ENCODE measurements at places on chromosomes 4 and X.

DNA sequence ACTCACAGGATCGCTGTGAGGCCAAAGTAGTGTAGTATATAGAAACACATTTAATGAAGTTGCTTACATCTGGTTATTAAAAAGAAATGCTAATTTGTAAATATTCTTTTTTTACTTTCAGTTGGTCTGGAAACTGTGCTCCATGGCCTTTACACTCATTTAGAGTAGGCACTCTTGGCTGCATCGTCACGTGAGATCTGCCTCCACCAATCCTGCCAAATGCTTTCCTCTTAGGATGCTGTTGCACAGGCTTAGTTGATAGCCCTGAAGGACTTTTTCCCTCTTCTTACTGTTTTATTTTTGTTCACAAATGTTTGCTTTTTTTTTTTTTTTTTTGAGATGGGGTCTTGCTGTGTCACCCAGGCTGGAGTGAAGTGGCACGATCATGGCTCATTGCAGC, 6.3 kb downstream of the CPE start:
- DNase-seq, result no peak

DNA sequence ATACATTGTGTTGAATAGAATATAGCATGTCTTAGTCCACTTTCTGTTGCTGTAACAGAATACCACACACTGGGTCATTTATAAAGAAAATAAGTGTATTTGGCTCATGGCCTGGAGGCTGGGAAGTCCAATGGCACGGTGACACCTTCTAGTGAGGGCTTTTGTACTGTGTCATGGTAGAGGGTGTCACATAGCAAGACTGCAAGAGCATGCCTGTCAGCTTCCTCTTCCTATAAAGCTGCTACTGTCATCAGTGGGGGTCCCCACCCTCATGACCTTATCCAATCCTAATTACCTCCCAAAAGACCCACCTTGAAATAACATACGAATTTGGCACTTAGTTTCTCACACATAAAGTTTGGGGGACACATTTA, 193.2 kb downstream of the PTTG2 start:
- DNase-seq, result no peak

- DNase-seq, result no peak
These were observed 619.7 kb downstream of the GRXCR1 start for GRCh38 chr4:43512253-43512652.

GRCh38 chr4:79236785-79237184, 89.1 kb downstream of the NAA11 start:
- no peak for DNase-seq

DNA sequence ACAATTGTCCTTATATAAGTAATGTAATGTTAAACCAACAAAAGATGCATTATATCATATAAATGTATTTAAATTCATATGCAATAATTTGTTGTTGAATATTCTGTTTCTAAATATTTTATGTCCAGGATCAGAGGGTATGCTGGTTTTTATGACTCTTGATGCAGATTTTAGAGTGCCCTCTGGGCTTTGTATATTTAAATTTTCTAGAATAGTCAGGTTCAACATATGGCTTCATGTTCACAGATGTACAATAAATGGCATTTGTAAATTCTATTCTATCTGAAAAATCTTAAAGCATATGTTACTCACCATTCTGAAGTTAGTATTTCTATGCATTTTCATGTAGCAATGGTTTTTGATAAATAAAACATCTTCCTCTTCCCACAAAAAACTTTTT, 1555.4 kb downstream of the PCDH18 start:
- DNase-seq, result no peak

DNA sequence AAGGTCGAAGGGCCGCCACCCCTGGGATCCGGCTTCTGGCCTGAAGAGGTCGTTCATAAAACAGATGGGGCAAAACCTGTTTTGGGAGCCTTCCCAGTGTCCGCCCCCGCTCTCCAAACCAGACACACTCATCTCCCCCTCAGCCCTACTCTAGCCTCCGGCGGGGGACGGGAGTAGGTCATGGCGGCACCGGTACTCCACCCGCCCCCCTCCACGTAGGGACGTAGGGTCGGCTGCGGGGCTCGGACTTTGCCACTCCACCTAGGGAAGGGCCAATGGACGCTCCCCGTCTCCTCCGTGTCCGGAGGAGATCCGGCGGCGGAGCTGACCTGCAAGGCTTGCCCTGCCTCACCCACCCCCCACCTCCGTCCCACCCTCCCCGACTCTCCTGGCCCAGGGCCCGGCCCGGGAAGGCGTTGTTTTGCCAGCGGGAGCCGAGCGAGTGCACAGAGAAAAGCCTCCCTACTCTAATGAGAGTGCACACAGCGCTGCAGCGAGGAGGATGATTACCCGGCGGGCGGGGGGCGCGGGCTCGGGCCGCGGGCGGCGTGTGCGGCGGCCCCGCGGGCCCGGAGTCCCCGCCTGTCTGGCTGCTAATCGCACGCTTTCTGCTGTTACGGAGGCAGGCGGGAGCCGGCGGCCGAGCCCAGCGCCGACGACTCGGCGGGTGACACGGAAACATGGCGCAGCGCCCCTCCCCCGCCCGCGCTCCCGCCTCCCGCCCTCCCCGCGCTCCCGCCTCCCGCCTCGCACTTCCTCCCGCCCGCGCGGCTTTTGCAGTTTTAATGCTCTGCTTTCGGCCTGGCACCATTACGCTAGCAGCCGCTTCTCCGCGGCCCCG, 8.3 kb upstream of the BCOR start:
- DNase-seq, result peak; percentile 63

DNA sequence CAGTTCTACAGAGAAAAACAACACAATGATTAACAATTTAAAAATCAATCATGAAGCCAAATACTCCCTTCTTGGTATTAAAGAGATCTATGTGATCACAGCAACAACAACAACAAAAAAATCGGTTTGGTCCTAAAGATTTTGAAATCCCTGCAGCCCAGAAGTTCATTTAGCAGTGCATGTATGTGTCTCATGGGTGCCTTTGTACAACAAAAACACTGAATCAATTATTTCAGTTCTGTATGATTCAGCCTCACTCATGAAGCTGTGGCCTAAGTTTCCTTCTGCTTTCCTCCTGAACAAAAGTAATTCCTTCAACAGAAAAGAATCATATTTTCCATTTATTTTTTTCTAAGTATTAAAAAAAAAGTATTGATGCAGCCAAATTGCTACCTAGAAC, 393.4 kb upstream of the NDST3 start:
- no peak for DNase-seq

DNA sequence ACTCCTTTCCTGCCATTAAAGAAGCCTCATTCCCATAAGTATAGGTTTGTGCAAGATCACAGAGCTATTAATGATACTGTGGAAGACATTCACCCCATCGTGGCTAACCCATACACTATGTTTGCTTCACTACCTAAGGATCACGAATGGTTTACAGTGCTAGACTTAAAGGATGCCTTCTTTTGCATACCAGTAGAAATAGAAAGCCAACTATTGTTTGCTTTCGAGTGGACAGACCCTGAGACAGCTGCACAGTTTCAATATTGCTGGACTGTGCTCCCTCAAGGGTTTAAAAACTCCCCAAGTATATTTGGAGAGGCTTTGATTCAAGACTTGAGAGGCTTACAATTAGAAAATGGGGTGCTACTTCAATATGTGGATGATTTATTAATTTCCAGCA, 16.0 kb upstream of the PAPSS1 start:
- no peak for DNase-seq

DNA sequence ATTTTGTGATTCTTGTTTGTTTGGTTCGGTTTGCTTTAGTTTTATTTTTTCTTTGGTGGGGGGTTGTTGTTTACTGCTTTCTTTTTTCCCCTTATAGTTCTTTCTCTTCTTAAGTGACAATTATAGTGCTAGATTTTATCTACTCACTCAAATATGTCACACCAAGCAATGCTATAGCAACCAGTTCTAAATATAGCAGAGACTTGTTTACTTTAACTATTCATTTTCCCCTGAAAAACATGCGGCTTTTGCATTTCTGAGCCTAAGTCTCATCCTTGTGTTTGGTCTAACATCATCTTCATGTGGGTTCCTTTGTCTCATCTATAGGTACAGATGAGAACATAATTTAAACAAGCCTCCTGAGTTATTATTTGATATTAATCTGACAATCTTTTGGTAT, 676.6 kb downstream of the FAT4 start:
- peak; percentile 6 for DNase-seq

DNA sequence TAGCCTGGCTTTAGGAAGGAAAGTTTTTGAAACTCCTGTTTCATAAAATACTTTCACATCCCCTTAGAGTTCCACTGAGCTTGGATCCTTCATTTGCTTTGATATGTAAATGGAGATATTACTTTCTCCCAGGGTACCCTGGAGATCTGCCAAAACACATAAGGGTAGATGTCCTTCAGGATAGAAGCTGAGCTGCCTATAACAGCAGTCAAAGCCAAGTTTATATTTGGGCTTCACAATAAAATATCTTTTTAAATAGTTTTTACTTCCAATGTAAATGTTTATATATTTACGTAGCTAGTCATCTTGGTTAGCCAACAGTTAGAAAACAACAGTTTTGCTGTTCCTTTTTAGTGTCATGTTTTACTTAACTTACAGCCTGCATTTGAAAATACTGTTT, 742.3 kb upstream of the POU3F4 start:
- DNase-seq, result no peak

DNA sequence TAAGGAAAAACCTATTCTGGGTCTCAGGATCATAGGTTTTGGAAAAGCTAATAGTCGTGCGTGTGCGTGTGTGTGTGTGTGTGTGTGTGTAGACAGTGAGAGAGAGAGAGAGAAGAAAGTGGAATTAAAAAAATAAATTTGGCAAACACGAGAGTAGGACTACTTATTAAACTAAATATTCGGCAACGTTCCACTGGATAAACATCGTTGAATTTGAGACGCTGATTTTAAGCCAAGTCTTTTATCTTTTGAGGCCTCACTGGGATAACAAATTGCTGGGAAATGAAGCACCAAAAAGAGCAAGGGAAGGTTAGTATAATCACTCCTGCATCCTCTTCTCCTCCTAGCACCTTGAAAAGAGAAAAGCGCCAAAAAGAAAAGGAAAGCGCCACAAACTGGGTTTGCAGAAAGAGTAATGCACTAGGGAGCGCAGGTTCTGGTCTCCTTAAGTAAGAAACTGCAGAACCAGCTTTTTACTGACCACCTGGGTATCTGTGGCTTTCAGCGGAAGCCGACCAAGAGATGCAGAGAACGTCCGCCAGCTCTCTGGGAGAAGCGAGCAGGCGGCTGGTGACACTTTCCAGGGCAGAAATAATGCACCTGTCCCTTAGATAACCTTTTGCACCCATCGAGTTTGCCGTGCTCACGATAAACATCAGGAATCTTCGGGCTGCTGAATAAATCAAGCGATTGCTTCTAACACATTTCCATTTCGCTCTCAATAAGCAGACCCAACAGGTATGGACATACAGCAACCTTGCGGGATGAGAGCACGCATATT, 3.4 kb downstream of the ATOH1 start:
- DNase-seq, result no peak

- DNase-seq, result peak; percentile 13
These were observed 1049.2 kb upstream of the INTU start for GRCh38 chr4:126583509-126583908.

DNA sequence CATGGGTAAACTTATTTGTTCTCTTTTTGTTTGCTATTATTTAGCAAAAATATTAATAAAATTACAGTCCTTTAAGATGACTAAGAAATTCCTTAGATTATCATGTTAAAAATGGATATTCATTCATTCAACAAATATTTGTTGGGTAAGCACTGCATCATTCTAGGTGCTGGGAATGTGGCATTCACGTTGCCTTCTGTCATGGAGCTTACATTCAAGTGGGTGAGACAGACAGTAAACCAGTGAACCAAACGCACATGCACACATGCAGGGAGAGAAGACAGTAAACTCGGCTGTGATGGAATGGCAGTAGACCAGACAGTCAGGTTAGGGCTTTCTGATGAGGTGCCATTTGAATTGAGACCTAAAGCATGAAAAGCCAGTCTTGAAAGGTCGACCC, 91.8 kb downstream of the STOX2 start:
- no peak for DNase-seq

DNA sequence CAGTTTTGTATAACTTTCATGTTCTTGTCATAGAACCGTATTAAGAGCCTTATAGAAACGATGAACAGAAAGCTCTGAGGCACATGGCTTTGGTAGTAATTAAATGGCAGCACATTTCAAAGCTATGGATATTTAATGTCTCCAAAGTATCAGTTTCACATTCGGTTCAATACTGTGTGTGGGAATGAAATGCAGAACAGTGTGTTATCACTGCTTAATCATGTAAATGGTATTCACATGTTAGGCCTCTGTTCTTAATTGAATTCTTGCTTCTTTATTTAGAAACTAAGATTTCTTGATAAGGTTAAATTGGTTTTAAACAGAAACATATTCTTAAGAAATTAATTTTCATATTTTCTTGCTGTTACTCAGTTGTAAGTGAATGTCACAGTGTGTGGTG, 701.0 kb upstream of the PITX2 start:
- peak; percentile 68 for DNase-seq

DNA sequence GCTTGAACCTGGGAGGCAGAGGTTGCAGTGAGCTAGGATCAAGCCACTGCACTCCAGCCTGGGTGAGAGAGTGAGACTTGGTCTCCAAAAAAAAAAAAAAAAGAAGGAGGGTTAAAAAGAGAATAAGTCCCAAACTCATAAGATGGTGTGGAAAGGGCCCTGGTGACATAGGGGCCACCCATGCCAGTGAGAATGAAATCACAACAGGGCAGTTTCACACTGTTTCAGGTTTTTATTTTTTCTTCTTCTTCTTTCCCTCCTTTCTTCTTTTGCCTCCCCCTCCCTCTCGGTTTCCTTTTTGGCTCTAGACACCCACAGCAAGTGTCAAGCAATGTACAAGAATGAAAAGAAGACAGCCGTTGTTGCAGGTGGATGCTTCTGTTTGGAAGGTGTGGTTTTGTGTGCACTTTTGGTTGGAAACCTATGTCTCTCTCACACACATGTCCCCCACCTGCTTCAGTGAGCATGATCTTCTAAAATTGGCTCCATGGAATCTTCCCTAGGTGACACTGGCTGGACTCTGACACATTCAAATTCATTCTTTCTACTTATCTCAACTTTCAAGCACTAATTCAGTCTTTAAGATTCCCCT, 14.4 kb upstream of the TLR8 start:
- no peak for DNase-seq

DNA sequence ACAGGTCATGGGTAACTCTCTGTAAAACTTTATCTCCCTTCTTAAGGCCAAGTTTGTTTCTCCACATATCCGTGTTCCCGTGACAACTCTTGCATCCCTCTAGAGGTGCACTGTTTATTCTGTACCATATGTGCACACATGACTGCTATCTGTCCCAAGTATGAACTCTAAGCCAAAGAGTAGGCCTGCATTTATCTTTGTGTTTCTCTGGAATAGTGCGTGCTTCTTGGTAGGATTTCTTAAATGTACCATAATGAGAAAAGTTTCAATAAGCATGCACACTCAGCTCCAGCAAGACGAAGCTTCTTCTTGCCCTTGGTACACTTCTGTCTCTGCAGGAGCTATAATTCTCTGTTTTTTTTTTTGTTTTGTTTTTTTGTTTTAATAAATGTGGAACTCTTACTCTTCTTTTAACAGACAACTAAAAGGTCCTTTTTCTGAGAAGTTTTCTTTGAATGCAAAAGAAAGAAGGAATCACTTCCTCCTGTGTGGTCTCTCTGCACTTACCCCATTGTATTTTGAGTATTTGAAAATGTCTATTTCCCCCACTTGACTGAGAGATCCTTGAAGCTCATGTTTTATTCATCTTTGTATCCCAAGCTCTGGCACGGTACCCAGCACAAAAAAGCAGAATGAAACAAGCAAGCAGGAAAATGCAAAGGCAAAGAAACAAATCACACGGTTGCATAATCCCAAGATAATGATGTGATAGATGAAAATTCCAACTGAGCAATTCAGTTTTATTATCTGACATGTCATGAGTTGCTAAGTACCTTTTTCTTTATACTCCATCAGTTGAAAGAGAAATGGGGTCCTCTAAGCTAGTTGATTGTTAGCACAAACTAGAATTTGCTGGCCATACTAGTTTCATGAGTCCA, 521.9 kb upstream of the BOD1L1 start:
- no peak for DNase-seq

- no peak for DNase-seq
These were observed 180.2 kb downstream of the ARAP2 start for GRCh38 chr4:36064117-36064516.
